ENCODE measurements at places on chromosomes 5 and 9.
A peak's percentile ranks its signal among the peaks of the same experiment; 100 is the strongest.

DNA sequence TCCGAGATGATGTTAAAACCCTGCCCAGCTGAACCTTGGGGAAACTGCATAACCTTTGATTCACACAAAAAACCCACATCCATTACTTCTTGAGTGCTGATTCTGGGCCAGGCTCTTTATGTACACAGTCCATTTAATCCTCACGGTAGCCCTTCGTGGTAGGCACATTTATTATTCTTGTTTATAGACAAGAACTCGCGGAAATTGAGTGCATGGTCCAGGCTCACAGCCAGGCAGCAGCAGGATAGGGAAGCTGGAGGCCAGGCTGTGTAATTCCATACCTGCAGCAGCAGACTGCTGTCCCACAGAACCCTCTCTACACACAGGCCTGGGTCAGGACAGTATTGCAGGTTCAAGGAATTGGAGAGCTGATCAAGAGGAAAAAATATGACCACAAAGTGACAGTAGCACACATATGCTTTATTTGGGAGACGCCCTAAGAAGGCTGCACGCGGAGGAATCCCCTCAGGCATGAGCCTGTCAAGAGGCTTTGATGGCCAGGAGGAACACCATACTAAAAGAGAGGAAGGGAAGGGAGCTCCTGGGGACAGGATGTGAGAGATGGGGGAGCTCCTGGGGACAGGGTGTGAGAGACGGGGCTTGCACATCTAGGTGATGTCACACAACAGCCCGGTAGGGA, 28.4 kb upstream of the FAM120A start:
- DNase-seq = no peak

GRCh38 chr5:87769157-87769556, 356.4 kb upstream of the CCNH start:
- DNase-seq = no peak

- DNase-seq = no peak
These were observed 34.1 kb upstream of the NFIB start for GRCh38 chr9:14348123-14348372.

DNA sequence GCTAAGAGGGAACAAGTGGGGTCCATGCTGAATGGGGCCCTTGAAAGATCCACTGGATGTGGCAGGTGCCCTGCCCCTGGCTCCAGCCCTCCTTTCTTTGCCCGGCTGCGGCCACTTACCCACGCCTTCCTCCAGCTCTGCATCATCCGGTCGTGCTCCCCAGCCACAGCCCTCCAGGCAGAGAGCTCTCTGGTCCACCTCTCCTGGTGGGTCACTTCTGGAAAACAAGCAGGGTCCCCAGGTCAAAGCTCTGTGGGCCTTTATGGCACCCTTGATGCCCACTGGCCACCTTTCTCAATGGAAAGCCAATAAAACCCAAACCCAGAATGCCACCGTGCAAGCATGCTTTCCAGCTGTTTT, 45.0 kb downstream of the SECISBP2 start:
- no peak for DNase-seq

DNA sequence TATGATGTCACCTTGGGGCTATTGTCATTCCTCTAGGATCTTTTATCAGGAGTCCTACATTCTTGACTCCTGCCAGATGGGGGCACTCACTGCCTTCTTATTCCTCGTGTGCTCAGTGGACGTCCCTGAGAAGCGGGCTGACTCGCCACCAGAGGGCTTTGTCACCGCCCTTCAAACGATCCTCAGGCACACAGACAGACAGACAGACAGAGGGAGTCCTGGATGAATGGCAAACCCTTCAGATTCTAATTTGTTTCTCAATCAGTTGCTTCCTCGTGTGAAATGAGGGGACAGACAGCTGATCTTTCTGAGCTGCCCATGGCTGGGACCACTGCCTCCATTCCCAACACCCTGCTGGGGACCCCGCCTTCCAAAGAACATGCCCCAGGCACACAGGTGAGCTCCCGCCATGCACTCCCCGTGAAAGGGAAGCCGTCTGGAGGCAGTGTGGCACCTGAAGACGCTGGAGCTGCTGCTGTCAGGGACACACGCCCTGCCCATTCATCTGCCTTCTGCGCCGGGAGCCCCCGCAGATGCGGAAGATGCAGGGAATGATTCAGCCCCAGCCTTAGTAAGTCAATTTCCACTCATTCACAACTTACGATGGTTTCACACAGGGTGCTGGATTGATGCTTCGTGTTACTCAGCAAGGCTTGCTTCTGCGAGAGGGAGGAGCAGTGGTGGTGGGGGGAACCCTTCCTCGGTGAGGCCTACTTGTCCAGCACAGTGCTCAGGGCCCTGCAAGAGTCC, 24.9 kb upstream of the SH3PXD2B start:
- DNase-seq = peak; percentile 48

- no peak for DNase-seq
These were observed 15.1 kb downstream of the CARTPT start for GRCh38 chr5:71734141-71734540.

GRCh38 chr9:136482046-136482792, 621 bp downstream of the SEC16A start:
- DNase-seq = peak; percentile 37

DNA sequence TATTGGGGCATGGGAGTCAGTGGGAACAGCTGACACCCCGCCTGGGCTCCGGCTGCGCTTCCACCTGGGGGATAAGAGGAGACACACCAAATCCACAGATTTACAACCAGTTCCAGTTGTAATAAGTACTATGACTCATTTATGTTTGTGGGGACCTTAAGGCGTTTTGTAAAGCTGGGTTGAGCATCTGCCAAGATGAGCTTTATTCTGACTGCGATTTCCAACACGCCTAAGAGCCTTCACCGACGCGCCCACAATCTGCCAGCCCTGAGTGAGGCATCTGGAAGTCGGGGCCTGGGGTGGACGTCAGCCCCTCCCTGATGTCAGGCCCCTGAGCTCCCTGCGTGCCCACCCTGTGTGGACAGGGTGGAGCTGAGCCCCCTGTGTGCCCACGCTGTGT, 14.3 kb upstream of the LHX3 start:
- DNase-seq = no peak

DNA sequence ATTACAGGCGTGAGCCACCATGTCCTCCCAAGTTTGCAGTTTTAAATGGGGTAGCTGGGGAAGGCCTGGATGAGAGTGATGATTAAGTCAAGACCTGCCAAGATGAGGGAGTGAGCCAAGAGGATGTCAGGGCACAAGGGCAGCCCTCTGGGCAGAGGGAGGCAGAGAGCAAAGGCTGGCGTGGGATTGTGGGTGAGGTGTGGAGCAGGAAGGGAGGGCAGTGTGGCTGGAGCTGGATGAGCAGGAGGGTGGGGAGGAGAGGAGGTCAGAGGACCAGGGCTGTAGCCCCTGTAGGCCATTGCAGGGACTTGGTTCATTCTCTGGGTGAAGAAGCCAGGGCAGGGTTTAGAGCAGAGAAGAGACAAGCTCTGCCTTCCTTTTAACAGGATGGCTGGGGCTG, 53.7 kb upstream of the CTNNA1 start:
- no peak for DNase-seq
